ENCODE measurements at places on chromosomes 2 and 18.

- no peak for DNase-seq
Observed at GRCh38 chr2:75246441-75247167, 47.3 kb upstream of the TACR1 start.

DNA sequence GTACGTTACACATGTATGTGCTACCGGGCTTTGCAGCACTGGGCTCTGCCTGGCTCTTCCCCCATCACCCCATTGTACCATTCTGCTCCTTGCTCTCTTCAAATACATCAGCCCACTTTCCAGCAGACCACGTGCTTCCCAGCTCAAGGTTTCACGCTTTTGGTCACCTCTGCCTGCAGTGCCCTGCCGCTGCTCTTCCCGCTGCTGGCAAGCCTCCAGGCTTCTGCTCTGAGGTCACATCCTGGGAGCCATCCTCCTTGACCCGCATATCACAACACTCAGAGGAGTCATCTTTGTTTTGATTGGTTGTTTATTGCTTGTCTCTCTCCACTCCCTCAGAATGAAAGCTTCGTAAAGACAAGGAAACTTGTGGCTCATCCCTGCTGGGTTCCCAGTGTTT, 34.1 kb downstream of the KIF5C start:
- DNase-seq: no peak

GRCh38 chr2:117785740-117786139, 28.8 kb upstream of the DDX18 start:
- no peak for DNase-seq

DNA sequence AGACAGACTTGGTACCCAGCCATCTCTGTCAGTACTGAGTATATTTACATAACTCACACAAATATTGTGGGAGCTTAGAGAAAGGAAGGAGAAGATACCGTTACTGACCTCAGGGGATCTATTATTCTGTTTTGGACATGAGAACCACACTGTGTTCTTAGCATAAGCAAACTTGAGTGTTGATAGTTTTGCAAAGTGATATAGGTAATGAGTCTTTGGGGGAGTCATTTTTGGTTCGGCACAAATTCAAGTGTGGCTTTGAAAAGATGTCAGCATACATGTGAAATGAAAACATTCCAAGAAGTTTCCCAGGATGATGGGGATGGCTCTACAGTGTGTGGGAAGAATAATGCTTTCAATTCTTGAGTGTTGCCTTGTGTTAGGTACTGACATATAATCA, 24.1 kb downstream of the SMARCAL1 start:
- no peak for DNase-seq

GRCh38 chr2:120323807-120324399, 22.0 kb upstream of the INHBB start:
- DNase-seq: no peak

GRCh38 chr2:106143495-106144215, 50.4 kb downstream of the UXS1 start:
- no peak for DNase-seq

- DNase-seq: no peak
Observed at GRCh38 chr2:177489719-177490301, 97.2 kb downstream of the AGPS start.

DNA sequence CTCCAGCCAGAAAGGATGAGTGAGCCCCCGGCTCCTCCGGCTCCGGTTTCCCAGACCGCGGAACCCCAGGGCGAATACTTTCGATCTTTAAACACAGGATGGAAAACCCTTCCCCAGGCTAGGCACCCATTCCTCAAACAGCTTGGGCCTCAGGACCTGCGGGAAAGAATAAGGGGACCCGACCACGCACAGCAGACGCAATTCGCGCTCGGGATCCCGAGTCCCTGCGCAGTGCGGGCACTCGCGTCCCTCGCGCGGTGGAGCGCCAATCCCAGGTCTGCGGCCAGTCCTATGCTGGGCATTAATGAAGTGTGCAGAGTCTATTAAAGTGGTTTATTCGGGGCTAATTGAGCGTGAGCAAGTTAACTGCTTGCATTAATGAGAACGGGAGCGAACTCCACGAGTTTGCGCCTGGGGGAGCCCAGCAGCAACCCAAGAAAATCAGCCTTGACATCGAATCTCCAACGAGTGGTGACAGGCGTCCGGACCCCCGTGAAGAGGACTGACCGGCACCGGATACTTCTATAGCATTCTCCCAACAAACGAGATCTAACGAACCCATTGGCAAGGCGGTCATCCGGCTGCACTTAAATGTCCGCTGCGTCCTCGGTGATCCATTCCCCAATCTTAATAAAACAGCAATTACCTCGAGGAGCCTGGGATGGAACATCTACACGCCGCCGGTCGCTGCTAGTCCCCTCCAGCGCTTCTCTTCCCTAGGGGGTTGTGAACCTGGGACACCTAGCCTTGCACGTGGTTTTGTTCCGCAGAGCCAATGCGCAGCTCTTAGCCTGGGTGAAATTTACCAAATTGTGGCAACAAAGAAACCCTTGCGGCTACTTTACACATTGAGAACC, 1.6 kb downstream of the OSR1 start:
- no peak for DNase-seq

GRCh38 chr2:25268139-25268538, 73.6 kb downstream of the DNMT3A start:
- no peak for DNase-seq

DNA sequence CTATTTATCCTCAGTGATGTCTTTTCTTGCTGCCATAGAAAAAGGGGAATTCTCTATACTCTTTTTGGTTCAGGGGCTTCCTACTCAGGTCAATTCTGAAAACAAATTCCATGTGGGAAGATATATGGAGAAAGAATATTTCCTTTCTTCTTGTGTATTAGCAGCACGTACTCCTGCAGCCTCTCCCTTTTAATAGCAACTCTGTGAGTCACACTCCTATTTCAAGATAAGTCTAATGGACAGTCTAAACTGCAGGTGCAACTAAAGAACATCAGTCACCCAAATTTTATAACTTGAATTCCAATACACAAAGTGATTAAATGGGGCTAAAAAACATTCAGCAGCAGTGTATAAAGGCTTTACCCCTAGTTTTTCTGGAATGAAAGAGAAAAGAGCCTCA, 942.2 kb downstream of the CNTNAP5 start:
- DNase-seq: no peak

DNA sequence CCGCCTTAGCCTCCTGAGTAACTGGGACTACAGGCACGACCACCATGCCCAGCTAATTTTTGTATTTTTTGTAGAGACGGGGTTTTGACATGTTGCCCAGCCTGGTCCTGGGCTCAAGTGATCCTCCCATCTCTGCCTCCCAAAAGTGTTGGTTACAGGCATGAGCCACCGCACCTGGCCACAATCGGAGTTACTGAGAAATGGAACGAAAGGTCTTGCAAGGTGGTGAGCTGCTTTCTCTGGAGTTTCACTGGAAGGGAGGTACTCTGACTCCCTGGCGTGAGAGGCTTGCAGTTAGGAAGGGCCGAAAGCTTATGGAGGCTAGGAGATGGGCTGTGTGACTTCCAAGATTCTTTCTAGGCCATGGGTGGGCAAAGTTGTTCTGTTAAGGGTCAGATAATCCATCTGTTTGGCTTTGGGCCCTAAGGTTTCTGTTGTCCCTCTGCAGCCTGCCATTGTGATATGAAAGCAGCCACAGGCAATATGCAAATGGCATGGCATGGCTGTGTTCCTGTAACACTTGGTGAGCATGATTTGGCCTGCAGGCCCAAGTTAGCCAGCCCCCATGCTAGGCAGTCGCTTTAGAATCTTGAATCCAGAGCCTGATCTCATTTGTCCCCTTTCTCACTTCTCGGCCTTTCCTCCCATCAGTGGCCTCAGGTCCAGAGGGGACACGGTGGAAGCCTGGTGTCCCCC, 7.9 kb downstream of the EFHD1 start:
- DNase-seq: no peak

DNA sequence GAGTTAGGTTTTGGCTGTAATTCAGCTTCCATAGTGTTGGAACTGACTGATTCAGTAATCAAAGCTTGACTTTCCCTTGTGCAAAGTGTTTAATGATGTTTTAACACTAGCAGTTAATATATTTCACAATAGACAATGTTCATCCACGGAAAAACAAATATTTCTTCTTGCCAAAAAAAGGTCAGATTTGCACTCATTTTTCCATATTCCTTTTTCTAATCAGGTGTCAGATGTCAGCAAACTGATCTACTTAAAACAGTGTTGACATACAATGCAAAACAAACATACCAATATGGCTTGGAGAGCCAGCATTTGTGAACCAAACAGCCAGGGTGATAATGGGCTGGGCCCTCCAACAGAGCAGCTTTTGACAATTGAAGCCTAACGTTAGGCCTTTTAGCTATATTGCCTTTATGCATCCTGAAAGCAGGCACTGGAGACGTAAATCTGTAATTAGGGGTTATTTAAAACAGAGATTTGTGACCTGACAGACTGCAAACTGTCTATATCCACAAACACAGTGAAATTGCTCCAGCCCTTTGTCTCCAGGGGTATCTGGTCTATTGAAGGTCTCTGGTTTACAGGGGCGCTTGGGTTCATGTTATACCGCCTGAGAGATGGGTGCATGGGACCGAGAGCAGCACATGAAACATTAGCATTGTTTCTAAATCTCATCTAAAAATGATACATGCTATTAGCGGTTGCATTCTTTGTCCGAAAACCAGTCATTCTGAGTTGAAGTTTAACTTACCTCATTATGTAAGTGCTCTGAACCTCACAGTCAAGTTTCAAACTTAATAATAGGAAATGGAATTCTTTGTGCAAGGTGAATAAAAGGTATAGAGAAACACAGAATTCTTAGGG, 7.1 kb upstream of the CDCA7 start:
- DNase-seq: no peak

DNA sequence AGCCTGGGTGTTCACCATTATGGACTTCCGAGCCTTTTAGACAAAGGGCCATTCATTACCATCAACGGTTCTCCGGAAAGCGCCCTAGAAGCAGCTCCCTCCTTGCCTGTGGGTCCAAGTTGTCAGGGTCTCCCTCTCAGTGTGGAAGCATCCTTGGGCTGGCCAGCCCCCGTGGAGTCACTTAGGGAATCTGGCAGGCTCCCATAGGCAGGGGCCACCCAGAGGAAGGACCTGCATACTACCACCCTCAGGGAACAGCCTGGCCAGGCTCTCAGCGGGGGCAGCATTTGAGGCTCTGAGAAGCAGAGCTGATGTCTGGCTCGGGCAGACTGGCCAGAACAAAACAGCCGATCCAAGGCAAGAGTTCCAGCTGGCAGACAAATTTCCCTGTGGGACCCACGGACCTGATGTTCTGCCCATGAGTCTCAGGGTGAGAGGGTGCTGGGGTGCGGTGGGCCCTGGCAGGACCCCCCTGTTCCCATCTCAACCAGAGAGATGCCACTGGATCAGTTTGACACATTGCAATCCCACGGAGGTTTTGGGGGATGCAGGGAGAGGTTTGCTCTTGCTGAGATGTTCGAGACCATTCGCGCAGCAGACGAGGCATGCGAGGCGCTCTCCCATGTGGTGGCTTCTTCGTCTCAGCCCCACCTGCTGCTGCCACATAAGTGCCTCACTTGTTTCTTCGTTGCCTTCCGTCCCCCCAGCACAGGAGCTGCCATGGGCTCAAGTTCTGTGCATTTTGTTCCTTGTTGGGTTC, 56.9 kb downstream of the ACKR3 start:
- DNase-seq: no peak

DNA sequence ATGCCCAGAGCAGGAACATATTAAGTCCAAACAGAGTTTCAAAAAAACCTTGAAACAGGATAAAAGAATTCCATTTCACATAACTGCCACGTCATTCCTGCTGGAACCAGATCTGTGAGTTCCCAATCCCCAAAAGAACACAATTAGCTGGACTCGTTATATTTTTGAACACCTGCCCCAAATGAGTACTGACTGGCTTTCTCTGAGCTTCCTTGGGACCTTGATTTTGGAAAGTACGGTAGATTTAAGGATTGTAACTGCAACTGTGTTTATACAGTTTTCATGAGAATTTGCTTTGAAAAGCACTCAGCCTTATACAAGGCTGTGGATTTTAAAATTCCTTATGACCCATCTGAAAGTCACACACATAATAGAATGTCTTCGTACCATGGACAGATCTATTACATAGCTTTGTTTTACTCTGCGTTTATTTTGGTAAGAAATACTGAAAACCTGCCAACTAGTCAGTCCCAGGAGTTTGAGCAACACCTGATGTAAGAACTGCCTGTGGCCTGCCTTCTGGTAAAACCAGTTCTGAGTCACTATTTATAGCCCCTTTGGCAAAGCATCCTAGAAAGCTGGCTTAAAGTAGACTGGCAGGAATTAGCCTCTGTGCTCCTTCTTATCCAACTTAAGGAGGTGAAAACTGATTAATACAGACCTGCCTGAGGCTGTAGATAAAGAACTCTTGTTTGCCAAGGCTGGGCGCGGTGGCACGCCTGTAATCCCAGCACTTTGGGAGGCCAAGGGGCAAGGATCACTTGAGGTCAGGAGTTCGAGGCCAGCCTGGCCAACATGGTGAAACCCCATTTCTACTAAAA, 48.1 kb downstream of the MERTK start:
- no peak for DNase-seq

- no peak for DNase-seq
Observed at GRCh38 chr2:202941771-202942170, 29.7 kb downstream of the CARF start.

DNA sequence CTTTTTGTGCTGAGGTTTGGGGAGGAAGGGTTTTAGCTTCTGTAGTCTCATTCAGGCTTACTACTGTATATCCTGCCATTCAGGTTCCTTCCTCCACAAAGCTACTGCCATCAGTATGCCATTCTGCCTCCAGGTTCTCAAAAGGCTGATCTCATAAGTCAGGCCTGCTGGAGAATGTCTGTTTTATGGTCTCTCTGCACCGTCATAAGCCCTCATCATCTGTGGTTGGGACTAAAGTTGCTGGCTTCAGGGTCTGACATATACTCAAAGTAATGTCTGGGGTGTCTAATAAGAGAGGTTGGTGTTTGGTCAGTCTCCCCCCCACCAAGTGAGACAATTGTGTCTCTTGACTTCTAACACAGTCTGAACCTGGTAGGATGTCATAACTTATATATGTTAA, 36.2 kb upstream of the CCBE1 start:
- no peak for DNase-seq

- no peak for DNase-seq
Observed at GRCh38 chr18:10979411-10979810, 170.0 kb downstream of the PIEZO2 start.

DNA sequence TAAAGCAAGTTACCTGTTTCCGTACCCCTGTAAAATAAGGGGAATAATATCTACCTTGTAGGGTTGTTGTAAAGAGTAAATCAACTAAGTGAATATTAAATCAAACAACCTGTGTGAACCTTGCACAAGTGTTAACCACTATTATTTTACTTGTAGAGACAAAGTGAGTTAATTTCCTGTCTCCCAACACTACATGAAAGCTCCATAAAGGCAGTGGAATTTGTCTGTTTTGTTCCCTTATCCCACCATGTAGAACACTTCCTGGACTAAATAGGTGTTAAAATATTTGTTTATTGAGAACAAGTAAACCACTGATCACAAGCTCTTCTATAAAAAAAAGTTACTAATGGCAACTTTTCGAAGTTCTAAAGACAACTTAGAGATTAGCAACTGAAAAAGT, 3.3 kb downstream of the ARL5A start:
- no peak for DNase-seq

Measured in omental fat pad (tissue), 4 donors.